ENCODE measurements at places on chromosomes 5 and 9.
A peak's percentile ranks its signal among the peaks of the same experiment; 100 is the strongest.

- DNase-seq, result peak; percentile 67
These were observed 8.3 kb downstream of the CRB2 start for GRCh38 chr9:123364241-123364824.

- DNase-seq, result no peak
These were observed 33.5 kb upstream of the UBAC1 start for GRCh38 chr9:135994501-135995192.

- DNase-seq, result no peak
These were observed 30.9 kb downstream of the FABP6 start for GRCh38 chr5:160260006-160260775.

GRCh38 chr5:88732862-88733261, 150.1 kb downstream of the MEF2C start:
- no peak for DNase-seq

DNA sequence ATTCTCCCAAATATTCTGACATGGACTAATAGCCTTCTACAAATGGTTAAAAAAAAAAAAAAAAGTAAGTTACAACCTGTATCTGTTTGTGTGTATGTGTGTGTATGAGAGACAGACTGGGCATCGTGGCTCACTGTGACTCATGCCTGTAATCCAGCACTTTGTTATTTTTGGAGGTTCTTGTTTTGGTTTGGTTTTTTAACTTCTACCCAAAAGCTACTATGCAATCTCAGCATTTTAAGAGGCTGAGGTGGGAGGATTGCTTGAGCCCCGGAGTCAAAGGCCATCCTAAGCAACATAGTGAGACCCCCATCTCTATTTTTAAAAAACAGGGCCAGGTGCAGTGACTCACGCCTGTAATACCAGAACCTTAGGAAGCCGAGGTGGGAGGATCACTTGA, 17.6 kb upstream of the HAVCR1 start:
- no peak for DNase-seq

DNA sequence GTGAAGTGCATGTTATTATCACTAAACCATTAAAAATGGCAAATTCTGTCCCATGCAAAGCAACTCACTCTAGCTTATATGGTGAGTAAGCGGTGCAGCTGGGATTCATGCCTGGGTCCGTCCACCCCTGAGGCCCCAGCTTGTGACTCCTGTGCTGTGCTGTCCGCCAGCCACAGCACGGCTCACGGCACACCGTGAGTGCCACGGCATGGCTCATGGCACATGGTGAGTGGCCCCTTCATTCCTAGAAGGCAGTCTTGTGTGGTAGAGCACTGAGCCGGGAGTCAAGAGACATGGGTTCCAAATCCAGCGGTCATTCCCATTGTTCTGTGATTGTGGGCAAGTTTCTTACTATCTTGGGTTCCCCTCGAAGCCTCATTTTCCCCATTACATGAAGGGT, 18.8 kb downstream of the RGS3 start:
- DNase-seq, result no peak

- no peak for DNase-seq
These were observed 105.8 kb downstream of the GDA start for GRCh38 chr9:72254901-72255545.

DNA sequence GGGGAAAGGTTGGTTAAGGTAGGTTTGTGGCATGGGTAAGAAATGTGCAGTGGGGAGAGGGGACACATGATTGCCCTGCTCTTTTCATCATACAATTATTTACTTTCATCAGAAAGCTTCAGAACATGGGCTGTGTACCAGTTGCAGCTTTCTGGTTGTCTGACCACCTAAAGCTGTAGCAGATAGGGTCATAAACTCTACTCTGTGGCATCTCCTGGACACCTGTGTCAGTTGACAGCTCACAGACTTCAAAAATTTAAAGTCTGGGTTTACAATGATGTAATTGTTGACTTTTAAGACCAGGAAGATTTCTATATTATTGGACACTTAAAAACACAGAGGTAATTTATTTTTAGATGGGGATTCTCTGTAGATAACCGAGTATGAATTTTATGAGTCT, 222.7 kb upstream of the PRR16 start:
- DNase-seq, result no peak

- peak; percentile 93 for DNase-seq
These were observed at the start of gene PRKAA1 for GRCh38 chr5:40798012-40798800. Gene PRKAA1 (minus strand): TSS chr5:40798374. CDS start chr5:40798189, 185 bp downstream.

DNA sequence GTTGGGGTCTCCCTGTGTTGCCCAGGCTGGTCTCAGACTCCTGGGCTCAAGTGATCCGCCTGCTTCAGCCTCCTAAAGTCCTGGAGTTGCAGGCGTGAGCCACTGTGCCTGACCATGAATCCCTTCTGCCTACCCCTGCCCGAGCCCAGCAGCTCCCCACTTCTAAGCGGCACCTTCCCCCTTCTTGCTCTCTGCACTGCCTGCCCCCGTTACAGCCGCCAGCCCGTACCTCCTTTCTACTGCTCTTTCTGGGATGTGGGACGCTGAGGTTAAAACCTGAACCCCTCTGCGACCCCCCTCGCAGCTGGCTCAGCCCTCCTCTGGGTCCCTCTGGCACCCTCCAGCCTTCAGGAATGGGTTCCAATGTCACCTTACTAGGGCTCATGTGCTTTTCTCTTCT, 249.6 kb downstream of the PBX3 start:
- no peak for DNase-seq

- no peak for DNase-seq
These were observed 319.0 kb downstream of the BRINP1 start for GRCh38 chr9:119050281-119050680.

DNA sequence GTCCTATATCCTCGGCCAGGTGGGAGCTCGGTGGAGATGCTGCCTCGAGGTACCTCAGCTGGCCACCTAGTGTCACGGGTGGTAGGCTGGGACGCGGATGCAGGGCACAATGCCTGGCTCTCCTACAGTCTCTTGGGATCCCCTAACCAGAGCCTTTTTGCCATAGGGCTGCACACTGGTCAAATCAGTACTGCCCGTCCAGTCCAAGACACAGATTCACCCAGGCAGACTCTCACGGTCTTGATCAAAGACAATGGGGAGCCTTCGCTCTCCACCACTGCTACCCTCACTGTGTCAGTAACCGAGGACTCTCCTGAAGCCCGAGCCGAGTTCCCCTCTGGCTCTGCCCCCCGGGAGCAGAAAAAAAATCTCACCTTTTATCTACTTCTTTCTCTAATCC, 2.0 kb downstream of the PCDHGC3 start:
- no peak for DNase-seq

DNA sequence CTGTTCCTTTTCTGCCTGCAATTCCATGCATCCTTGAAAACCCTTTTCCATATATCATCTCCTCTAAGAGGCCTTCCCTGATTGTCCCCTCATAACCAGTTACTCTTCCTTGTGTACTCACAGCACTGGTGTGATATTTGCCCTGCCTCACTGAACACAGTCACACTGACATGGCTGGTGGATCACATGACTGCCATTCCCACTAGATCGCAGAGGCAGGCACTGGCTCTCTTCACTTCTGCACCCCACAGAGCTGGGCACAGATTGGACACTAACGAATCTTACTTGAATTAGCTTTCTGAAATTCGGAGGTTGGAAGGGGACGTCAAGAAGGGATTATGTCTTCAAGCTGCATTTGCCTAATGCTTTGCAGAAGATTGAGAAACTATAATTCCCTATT, 208.0 kb downstream of the PAPPA start:
- peak; percentile 2 for DNase-seq

GRCh38 chr5:40797273-40798011, 732 bp downstream of the PRKAA1 start:
- peak; percentile 29 for DNase-seq

DNA sequence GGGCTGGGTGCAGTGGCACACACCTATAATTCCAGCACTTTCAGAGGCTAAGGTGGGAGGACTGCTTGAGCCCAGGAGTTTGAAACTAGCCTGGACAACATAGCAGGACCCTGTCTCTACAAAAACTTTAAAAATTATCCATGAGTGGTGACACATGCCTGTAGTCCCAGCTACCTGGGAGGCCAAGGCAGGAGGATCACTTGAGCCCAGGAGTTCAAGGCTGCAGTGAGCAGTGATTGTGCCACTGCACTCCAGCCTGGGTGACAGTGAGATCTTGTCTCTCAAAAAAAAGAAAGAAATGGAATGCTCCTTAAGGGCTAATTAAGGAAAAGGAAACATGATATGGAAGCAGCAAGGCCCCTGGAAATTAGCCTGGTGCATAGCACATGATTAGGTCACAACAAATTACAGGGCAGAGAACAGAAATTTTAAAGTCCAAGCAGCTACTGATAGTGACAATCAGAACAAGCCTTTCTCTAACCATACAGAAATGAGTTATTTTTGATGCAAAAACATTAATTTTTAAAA, 19.5 kb downstream of the ANKH start:
- no peak for DNase-seq

GRCh38 chr5:139453683-139454567, 8.6 kb downstream of the ECSCR start:
- DNase-seq, result no peak

DNA sequence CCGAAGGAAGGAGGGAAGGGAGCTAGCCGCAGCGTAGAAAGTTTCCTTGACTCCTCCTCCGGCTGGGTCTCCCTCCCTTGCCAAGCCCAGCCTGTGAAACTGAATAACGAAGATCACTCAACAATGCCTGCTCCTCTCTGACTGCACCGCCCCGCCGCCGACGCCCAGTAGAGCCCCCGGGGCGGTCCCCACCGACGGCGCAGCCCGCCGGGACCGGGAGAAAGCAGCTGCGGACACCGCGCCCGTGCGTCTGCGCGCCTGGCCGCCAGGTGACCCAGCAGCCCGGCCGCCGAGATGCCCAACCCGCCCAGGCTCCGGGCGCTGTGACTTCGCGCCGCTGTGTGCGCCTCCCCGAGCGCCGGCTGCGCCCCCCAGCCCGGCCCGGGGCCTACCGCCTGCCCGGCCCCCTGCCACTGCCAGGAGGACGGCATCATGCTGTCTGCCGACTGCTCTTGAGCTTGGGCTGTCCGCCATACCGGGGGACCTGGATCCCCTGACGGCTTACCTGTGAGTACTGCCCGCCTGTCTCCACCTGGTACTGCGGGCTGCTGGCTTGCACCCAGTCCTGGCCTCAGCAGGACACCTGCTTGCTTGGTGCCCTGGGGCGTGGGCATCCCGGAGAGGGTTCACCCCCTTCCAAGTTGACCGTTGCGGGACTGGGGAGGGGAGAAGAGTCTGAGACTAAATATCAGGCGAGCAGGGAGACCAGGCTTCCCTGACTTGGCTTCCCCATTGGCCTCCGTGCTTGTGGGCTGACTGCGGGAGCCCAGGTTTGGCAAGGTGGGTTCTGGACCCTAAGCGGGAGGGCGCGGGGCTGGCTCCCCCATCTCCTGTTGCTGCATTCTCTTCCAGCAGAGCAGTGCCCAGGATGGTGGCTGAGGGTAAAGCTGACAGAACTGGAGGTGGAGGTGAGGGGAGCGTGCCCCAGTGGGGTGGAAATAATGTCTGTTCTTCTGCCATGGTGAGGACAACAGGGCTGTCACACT, 26.2 kb upstream of the SPTLC1 start:
- DNase-seq, result no peak
